Mesothelial cell of epicardium (in vitro differentiated cells): ENCODE measurements at places on chromosomes 16 and 17.

GRCh38 chr17:40800381-40800780 is 622 bp upstream of the KRT28 start:
- DNase-seq = no peak

DNA sequence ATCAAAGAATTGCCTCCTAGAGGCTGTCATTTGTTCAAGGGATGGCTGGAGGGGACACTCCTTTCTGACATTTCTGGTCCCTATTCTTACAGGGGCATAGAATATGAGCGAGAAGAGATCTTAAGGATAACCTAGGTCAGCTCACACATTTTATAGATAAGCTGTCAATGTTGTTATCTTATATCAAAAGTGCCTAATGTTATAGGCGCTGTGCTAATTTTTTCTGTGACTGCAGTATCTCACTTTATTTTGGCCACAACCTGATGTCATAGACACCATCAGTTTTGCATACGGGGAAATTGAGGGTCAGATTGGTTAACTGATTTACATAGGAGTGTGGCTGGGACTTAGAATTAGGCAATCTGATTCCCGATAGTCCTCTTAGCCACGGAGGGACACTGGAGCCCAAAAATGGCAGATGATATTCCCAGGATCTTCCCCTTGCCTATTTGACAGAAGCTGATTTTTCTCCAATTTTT is 1.2 kb downstream of the CPD start:
- DNase-seq = no peak

- no peak for DNase-seq
Observed at GRCh38 chr17:55441544-55441943, 19.9 kb upstream of the MMD start.

DNA sequence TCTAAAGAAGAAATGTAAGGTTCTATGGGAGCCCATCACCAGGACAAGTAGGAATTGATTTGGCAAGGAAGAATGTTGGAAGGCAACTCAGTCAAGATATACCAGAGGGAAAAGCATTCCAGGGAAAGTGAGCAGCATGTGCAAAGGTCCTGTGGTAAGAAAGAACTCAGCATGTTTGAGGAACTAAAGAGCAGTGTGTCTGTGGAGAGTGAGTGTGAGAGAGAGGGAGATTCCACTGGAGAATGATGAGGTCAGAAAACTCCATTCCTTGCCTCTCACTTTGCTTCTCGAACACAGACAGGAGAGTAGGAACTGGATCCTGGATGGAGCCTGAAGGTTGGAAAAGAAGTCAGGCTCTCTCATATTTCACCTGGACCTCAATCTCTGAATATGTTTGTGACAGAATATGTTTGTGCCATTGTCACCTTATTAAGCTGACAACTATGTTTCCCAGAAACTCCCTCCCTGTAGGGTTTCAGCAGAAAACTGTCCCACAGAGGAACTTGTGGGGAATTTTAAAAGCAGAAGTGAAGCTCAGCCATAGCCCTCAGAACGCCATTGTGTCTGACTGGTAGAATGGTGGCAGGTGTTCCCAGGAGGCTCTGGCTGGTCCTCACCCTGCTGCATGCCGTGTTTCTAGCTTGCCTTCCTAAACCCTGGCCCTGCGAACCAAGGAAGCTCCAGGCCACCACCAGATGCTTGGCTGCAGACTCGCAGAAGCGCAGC is 382.4 kb upstream of the XYLT1 start:
- DNase-seq = no peak

GRCh38 chr17:78391843-78392242 is 13.4 kb downstream of the PGS1 start:
- DNase-seq = no peak

- no peak for DNase-seq
Observed at GRCh38 chr17:2634361-2634960, 41.0 kb downstream of the PAFAH1B1 start.

DNA sequence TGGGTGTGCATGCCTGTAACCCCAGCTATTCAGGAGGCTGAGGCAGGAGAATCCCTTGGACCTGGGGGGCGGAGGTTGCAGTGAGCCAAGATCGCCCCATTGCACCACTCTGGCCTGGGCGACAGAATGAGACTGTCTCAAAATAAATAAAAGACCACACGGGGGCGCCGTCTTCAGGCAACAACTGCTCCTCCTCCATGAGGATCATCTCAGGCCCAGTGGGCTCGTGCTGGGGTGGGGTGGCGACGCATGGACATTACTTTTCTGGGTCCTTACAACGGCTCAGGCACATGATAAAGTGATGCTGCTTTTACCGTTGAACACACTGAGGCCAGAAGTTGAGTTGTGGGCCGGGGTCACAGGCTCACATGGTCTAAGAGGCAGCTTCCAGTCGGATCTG is 56.2 kb downstream of the PRMT7 start:
- no peak for DNase-seq

- no peak for DNase-seq
Observed at GRCh38 chr17:65536573-65537342, 24.7 kb downstream of the AXIN2 start.

DNA sequence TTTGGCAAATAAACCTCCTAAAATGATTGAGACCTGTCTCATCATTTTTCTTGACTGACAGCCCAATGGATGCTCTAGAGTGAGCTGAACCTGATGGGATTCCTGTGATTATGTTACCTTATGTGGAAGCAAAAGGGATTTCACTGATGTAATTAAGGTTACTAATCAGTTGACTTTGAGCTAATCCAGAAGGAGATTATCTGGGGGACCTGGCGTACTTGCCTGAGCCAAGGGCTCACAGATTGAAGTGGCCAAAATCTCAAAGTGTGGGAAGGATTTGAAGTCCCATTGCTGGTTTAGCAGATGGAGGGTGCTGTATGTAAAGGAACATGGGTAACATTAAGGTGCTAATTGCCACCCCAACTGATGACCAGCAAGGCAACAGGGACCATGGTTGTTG is 214.0 kb downstream of the CPPED1 start:
- DNase-seq = no peak

DNA sequence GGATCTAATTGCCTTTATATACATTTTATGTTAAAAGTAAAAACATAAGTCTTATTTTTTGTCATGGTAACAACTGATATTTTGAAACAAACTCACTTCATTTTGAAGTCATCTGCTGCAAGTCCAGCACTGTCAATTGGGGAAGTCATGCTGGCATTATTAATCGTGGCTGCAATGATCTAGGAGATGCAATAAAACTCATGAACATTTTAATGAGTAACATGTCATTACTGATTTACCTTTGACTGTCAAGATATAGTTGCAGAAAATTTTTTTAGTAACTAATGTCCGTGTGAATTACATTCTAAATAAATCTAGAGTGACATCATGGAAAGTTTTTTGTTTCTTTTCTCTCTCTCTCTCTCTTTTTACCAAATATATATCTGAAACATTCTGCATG is 17.3 kb upstream of the KRT24 start:
- no peak for DNase-seq

- no peak for DNase-seq
Observed at GRCh38 chr16:85594273-85594977, 18.7 kb upstream of the GSE1 start.

DNA sequence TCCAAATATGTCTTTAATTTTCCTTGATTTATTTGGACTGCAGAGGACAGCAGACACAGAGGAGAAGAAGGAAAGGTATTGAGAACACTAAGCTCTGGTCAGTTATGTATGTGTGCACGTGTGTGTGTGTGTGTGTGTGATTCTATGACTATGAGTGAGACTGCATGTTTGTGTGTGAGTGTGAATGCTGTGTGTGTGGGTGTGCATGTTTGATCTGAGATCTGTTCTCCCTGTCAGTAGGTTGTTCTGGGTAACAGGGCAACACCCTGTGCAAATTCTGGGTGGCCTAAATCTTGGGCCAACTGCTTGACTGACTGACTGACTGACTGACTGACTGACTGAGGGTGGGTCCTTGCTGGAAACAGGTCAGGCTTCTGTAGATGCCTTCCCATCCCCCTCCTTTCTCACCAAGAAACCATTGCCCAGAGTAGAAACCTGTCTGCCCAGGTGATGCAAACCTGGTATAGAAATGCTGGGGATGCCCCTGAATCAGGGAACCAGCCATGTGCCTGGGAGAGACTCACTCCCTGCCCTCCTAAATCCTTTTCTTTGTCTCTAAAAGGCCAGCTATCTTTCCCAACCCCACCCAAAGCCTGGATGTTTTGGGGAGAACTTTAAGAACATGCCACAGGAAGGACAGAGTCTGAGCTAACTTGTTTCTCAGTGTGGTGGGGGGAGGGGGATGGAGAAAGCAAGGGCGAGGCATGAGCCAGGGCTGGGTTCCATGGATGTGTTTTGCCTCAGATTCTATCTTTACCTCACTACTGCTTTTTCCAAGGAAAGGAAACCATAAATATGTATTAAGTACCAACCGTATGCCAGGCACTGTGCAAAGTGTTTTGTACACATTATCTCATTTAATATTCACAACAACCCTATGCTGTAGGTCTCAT is 4.5 kb upstream of the NR1D1 start:
- no peak for DNase-seq

DNA sequence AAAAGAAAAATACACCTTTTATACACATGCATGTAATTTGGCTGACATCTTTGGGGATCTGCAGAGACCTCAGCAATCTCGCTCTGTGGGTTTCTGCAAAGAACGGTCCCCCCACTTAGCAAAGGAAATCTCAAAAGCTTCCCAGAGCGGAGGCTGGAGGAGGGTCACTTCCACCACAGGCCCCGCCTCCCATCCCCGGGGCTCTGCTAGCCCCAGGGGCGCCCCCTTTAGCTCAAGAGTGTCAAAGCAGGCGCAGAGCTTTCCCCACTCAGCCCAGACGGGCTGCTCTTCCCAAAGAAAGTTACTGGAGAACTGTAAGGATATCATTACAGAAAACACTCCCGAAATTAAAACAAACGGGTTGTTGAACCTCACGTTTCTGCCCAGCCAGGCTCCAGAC is 11.4 kb downstream of the SLC13A5 start:
- no peak for DNase-seq

DNA sequence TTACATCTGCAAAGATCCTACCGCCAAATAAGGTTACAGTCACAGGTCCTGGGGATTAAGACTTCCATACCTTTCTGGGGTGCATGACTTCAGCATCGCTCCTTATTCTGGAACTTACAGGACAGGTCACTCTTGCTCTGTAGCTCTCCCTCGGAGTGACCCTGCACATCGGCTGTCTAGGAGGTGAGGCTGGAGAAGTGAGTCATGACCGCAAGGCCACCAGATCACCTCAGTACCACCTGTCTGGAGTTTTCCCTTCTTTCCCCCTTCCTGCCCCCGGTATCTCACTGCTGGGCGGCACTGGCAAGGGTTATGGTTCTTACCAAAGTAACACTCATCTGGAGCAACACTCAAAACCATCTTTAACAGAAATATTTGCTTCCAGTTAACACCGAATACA is 374.8 kb downstream of the SLC39A11 start:
- DNase-seq = no peak

DNA sequence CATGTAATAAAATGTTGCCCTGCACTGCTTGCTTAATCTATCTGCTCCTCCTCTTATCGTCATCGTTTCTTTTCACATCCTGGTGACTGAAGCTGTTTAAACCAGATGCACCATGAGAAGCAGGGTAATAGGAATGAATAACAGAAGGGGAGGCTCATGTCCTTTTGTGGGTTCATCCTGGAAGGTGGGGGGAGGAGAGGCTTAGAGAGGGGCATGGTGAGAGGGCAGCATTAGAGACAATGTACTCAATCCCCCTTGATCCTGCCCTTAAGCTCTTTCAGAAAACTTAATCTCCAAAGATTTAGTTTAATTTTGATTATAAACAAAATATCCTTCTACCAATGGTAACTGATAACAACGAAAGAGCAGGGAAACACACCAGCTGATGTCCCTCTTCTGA is 248.5 kb downstream of the CA10 start:
- DNase-seq = no peak

DNA sequence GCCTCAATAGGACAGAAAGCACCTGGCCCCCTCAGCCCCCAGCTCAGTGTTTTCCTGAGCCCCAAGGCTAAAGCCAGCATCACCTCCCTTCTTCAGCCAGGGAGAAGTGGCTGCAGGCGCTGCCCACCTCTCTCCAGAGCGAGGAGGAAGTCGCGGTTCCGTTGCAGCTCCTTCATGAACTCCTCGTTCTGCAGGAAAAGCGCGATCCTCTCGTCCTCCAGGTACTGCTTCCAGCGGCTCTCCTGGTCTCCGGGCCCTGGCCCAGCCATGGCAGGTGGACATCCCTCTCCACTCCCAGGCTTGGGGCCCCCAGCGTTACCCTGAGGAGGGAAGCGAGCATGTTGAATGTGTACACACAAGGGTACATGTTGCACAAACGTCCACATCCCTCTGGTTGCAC is 22.7 kb upstream of the MRPS23 start:
- no peak for DNase-seq

DNA sequence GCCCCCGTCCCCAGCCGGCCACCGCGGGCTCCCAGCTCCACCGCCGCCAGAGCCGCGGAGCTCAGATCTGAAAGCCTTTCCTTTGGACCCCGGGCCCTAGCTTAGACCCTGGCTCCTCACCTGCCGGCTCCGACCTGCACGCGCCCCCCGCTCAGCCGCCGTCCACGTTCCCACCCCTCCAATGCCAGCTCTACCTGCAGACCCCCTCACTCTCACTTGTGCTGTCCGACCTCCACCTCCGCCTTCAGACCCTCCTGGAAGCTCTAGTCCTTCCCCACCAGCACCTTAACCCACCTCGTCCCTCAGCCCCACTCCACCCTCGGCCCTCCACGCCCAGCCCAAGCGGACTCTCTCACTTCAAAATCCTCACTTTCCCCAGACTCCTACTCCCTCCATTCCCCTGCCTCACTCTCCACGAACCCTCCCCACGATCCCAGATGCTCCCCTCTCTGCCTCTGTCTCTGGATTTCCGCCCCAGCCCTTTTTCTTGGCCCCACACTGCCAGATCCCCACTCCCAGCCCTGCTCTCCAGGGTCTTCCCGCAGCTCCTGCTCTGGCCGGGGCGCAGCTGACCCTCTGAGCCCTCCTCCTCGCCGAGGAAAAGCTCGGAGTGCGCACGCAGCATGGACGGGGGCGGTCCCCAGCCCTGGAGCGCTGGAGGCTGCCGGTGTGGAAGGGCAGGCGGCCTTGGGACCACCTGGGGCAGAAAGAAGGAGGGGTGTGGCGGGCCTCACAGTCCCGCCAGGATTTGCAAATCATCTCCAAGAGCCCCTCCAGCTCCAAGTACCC is at the start of gene TMEM114:
Gene TMEM114, minus strand, starts transcription at position 612 of the 789 bp plus-strand sequence. CDS start 673 bp downstream, outside the sequence.
- DNase-seq = no peak

GRCh38 chr17:43312011-43312410 is 78.2 kb upstream of the RNU2-1 start:
- DNase-seq = peak; percentile 3

GRCh38 chr17:17993366-17993765 is 20.7 kb downstream of the DRC3 start:
- DNase-seq = no peak

GRCh38 chr16:15618392-15618791 is 24.6 kb downstream of the MARF1 start:
- no peak for DNase-seq

- no peak for DNase-seq
Observed at GRCh38 chr17:17077861-17078732, 35.8 kb downstream of the MPRIP start.

DNA sequence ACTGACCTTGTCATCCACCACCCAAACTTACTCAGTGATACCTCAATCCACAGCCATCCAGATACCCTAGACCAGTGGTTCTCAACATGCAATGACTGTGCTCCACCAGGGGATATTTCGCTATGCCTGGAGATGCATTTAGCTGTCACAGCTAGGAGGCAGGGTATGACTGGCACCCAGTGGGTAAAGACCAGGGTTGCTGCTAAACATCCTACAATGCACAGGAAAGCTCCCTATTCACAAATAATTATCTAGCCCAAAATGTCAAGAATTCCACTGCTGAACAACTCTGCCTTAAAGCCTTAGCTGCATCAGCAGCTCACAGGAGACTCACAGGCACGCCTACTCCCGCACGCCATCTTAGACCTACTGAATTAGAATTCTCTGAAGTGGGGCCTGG is 212.6 kb downstream of the GRIN2A start:
- DNase-seq = no peak
